Skeletal muscle cell (primary cell): ENCODE measurements at places on chromosomes 2 and 18.

DNA sequence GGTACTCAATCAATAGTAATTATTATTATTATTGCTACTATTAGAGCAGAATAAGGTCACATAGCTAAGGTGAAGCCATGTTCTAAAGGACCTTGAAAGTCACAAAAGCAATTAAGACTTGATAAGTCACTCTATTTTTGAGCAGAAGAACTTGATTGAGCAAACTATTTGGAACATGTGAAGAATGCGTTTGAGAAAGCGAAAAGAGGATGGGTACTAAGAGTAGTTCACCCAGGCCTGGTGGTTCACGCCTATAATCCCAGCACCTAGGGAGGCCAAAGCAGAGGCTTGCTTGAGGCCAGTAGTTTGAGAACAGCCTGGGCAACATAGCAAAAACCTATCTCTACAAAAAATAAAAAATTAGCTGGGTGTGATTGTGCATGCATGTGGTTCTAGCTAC, 7.2 kb upstream of the RTN4 start:
- no peak for DNase-seq

GRCh38 chr2:136381722-136382633, 264.0 kb upstream of the CXCR4 start:
- DNase-seq, result no peak

DNA sequence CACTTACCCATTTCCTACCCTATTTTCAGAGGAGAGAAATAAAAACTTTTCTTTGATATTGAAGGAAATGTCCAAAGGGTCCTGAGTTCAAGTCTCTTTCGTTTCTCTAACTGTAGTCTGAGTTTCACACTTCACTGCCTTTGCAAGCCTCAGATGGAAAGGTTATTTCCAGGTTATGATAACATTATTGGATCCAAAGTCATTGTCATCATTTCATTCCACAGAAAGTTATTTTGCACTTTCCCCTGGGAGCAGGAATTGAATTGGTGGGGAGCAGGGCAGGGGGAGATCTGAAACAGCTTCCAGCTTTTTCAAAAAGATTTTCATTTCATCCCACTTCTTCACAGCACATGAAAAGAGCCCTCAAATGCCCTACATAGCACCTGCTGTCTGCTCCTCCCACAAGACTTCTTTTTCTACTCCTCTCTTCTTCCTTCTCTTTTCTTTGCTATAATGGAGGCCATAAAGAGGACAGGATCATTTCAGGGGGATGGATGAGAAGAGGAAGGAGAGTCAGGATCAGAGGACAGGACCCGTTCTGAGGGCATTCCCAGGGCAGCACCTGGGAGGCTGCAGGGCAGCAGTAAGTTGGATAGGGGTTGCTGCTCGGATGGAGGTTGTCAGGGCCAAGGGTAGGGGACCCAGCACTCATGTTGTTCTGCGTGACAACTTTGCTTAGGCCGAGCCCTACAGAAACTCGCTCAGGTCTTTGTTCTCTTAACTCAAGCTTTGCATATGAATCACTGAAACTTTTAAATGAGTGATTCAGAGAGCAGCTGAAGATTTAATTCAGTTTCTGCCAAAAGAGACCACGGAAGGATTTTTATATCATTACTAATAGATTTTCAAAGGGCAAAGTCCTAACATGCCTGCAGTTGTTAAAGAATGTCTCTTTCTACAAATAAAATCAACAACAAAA, 11.4 kb upstream of the GALNT5 start:
- DNase-seq, result peak; percentile 51

DNA sequence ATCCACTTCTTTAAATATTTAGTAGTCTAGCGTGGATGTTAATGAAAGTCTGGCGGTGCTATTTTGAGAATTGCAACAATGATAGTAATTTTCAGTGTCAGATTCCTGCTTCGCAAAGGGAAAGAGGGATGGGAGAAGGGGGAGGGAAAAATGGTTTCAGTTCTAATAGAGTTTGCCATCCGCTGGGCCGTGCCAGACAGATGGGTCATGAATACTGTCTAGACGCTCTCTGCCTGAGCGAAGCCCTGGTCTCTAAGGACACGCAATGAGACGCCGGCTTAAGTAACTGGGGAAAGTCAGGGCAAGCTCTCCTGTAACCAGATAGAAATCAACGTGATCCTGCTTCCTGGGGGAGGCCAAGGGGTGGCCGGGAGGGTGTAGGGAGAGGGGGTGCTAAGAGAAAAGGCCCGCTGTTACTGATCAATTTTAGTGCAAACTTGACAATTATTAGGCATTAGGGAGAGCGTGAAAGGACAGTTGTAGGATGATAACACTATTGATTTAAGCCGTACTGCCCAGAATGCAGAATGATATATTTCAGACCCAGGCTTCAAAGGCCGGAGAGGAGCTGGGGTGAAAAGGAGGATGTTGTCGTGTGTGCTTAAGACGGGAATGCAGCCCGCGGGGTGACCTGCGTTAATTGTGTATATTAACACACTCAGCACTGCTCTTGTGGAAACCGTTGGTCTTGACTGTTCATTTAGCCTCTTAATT, 229.2 kb downstream of the LDLRAD4 start:
- DNase-seq, result no peak

DNA sequence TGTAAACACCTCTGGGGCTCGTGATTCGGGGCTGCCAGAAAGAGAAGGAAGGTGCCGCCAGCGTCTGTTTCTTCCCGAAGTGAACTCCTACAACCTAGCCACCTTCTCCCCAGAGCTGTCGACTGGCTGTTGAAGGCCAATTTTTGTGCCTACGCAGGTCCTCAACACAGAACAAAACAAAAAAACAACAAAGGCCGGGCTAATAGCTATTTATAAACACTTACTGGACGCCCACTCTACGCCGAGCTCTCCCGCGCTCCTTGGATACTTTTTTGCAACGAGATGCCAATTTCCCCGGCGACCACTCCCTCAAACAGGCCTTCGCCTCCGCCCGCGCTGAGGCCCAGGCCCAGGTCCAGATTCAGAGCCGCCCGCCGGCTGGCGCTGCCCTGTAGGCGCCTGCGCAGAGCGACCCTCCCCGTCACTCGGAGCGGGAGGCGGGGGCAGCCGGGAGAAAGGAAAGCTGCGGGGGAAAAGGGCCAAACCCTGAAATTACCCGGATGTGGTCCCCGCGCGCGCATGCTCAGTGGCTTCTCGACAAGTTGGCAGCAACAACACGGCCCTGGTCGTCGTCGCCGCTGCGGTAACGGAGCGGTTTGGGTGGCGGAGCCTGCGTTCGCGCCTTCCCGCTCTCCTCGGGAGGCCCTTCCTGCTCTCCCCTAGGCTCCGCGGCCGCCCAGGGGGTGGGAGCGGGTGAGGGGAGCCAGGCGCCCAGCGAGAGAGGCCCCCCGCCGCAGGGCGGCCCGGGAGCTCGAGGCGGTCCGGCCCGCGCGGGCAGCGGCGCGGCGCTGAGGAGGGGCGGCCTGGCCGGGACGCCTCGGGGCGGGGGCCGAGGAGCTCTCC, at the start of gene SMAD4:
SMAD4 (plus strand) TSS at position 520 of the 843 bp plus-strand sequence. CDS start 16,834 bp downstream, outside the sequence.
- DNase-seq, result peak; percentile 88

- no peak for DNase-seq
Measured at GRCh38 chr18:39057423-39058064, 1491.9 kb upstream of the CELF4 start.

- no peak for DNase-seq
Measured at GRCh38 chr2:9263428-9263827, 56.8 kb downstream of the ASAP2 start.

- no peak for DNase-seq
Measured at GRCh38 chr18:40708726-40709125, 1246.3 kb upstream of the PIK3C3 start.

DNA sequence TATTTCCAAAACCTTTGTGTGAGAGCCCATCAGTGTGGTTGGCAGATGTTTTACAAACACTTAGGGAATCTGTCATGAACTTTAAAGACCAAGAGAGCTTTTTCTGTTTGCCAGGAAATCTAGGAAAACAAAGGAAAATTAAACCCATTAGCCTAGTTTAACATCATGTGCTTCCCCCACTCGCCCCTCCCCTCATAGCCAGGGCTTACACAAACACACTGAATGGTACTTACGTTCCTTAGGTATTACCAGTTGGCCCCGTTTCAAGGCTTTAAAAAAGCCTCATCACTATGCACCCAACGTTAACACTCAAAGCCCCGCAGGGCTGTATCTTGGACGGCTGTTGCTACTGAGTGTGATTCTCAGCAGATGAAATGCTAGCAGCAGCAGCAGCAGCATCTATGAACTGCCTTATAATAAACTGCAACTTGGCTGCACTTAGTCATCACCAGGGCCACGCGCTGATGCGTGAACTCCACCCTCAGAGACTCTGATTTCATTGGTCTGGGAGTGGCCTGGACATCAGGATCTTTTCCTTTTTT, 20.1 kb upstream of the TTC39C start:
- DNase-seq, result peak; percentile 85

- DNase-seq, result no peak
Measured at GRCh38 chr18:55443776-55444175, 144.2 kb downstream of the TCF4 start.

GRCh38 chr2:43511199-43511598, 84.6 kb downstream of the THADA start:
- no peak for DNase-seq

DNA sequence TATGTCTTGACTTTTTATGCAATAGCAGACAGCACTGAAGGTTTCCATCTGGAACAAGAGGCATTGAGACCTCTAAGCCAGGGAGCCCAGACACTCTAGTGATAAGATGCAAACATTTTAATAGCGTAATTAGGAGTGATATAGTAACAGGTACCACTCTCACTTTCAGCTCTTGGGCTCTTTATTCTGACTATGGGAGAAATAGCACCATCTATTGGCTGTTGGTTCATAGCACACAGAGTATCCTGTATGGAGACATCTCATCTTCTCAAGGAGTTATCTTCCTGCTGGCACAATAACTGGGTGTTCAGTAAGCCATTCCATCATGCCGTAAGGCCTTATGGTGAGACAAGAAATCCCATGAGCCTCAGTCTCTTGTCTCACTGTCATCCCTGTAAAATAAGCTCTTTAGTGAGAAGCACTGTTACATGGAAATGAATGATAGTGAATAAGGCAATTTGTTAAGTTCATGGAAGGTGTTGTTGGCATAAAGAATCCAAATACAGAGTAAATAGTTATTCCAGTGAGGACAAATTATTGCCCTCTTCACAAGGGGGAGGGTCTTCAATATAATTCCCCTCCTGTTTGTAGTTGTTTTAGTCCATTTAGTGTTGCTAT, 48.3 kb downstream of the THUMPD2 start:
- no peak for DNase-seq

DNA sequence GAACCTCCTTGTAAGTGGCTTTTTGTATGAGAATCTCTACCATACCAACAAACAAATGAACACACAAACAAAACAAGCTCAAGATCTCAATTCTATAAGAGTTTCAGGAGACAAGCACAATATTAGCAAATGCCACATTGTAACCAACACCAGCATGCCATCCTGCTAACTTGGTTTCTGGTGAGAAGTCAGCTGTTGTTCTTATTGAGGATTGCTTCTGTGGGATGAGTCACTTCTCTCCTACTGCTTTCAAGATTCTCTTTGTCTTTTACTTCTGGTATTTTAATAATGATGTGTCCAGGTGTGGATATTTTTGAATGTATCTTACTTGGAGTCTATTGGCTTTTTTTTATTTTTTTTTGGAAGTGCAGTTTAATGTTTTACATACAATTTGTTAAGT, 131.7 kb downstream of the BCL2L11 start:
- no peak for DNase-seq

GRCh38 chr2:74414881-74415761, 6.3 kb downstream of the C2orf81 start:
- DNase-seq, result no peak

GRCh38 chr18:3579701-3580100, 129.7 kb downstream of the TGIF1 start:
- peak; percentile 93 for DNase-seq

GRCh38 chr2:198161151-198161550, 356.8 kb downstream of the PLCL1 start:
- no peak for DNase-seq
